ENCODE measurements at places on chromosomes 3 and 15.

GRCh38 chr15:68379759-68380290, 52.1 kb downstream of the ITGA11 start:
- DNase-seq: no peak

DNA sequence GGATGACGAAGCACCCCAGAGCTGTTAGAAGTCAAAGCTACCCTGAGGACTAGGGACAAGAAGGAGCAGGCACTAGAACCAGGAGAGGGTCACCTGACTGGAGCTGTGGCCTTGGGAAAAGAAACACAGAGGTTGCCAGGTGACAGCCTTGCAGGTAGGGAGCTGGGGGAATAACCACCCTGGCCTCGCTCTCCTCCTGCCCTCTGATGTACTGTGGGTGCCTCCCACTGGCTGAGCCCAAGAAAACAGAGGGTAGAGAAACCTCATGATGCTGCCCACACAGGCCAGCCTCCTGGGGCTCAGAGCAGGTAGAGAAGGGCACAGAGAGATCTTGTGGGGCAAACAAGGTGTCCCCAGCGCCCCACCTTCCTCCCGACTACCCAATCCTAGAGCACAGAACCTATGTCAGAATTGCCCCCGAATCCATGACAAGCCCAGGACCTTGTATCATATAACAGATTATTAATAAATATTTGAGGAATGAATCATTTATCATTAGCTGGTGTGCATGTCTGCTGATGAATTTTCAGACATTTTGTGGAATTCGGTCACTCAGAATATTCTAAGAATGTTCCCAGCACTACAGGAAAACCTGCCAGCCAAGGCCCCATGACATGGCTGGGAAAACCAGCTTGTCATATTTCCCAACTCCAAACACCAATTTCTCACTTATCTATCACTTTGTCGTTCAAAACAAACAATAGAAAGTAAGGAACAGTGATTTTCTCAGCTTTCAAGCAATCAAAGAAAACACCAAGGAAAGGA, 59.8 kb upstream of the MEX3B start:
- DNase-seq: no peak

DNA sequence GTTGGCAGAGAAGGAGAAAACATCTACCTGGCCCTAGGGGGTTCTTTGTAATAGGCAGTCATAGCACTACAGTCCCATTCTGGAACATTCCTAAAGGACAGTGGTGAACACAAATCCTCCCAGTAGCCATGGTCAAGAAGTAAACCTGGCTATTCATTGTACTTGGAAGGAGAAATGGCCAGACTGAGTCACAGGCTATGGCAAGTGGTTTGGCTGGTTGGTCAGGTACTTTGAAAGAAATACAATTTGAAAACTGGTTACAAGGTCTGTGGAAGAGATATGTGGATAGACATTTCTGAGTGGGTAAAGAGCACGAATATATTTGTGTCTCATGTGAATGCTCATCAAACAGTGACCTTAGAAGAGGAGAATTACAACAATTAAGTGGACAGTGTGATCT, 33.0 kb upstream of the FAN1 start:
- no peak for DNase-seq

DNA sequence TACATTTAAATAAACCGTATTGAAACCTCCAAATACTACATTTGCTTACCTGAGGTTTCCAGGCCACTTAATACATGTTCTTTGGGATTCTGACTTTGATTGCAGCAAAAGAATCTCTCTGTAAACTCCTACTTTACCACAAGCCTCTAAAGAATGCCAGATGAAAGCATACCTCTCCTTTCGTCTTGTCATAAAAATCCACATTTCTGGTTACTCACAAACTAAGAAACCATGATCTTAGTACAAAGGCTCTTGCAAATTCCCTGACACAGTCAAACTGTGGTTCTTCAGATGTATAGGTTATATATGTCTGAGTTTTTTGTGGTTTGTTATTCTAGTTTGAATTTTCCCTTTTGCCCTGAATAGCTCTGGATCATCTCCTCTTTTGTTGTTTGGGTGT, 188.4 kb downstream of the RAP2B start:
- no peak for DNase-seq

DNA sequence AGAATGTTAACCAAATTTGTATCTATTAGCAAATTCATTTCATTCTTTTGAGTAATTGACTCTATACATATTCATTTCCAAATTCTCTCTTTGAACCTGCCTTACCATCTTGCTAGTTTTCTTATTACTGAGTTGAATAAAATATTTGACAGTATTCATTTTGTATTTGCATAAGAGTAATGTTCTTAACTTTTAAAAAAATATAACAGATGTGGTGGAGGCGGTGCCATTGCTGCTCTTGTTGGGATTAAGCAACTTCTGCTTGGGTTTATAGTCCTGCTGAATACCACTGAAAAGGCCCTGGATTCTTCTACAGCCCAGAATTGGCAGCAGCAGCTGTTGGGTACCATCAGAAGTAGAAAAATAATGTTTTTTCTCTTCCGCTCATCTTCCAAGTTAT, 148.9 kb upstream of the PEX5L start:
- no peak for DNase-seq

DNA sequence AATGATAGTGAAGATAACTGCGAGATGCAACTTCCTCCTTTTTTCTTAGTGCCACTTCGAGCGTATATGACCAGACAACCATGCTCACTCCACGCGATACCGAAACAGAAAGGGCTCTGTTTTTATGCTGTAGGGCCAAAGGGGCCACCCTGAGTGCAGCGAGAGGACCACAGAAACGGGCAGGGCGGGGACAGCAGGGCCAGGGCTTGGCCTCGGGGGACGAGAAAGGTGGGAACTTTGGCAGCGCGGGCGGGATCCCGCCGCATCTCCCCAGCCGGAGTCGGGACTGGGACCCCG, 483 bp downstream of the VPS13C start:
- DNase-seq: peak; percentile 59

DNA sequence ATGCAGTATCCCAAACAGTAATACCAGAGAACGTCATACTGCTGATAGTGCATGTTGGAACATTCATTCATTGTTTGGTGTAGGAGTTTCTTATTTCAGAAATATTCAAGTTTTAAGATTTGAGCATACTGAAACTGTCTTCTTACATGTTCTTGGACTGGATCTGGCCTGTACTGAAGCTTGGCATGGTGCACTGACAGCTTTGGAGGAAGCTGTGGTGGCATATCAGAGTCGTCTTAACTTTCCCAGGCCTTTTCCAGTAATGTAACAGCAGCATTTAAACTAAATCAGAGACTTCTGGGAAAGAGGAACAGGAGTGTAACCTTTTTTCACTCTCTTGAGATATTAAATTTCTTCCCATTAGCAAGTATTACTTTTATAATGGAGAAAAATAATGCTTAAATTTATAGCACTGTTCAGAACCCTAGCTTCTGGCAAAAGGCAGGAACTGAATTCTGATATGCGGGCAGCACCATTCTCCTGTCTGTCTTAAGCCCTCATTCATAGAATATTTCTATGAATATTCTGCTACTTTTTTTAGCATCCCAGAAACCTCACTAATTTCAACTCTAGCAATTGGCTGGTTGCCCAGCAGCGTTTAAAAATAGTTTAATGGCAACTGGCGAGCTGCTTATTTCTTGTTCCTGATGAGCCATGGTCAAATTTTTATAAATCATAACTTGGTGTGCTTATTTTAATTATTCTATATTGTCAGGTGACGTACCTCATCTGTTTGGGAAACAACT, 31.1 kb downstream of the DNAJC13 start:
- no peak for DNase-seq

GRCh38 chr3:149723781-149724180, 28.5 kb downstream of the COMMD2 start:
- no peak for DNase-seq

Data from activated B cell treated with CpG ODN at 0.5 μM for 24 hours (primary cell).